ENCODE measurements at places on chromosomes 12 and 14.

DNA sequence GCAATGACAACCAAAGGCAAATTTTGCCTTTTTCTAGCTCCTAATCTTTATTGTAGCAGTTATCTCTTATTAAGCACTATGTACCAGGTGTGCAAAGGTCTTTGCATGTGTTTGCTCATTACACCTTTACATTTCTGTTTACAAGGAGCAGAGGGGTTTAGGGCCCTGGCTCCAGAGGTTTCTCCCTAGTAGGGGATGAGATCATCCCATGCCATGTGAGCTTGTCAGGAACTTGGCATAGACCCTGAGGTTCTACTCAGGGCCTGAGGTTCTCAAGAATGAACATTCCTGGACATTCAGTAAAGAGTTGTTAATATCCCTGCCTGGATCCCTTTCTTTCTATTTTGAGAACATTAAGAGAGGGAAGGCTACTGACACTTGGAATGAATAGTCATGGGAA lies 292.0 kb downstream of the RPAP3 start:
- DNase-seq = no peak

- DNase-seq = no peak
These were observed 585.5 kb upstream of the ATXN7L3B start for GRCh38 chr12:73951956-73952703.

DNA sequence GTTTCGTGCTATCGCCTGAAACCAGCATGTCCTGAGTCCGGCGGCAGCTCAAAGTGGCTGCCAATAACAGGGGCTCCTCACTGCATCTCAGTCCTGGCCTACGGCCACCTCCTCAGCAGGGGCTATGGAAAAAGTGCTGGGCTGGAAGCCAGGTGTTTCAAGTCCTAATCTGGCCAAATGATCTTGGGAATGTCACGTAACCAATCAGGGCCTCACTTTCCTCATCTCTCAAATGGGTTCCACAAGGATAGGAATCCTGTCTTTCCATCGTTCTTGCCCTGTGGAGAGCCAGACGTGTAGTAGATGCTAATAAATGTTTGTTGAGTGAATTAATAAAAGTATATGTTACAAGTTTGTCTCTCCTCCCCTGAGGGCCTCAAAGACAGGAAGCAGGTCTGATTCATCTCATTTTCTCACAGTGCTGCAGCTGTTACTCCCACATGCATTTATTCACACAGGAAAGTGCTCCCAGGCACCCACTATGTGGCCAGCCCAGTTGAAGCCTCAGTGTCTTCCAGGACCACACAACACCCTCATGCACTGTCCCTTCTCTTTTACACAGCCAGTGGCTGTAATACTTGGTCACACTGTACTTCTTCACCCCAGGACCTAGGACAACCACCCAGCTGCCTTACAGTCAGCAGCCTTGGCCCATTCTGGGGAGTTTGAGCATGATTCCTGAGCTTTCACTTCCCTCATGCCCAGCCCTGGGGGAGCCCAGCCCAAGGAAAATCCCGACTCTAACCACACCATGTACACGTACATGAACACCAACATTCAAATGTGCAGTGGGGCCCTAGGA lies 5.0 kb downstream of the CMKLR1 start:
- peak; percentile 14 for DNase-seq

DNA sequence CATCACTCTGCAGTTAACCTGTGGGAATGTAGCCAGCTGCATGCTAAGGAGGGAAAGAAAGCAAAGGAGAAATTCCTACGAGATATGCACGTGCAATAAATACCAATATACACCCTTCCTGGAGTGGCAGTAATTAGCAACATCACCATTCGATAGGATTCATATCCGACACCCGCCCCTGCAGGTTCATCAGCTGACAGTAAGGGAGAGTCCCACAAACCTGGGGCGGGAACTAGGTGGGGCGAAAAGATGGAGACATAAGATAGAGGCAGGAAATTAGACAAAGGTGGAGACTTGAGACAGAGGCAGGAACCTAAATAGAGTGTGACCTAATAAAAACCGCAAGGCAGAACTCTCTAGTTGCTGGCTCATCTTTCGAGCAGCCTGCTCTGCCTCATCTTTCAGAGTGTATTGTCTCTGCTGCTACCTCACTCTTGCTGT lies 51.6 kb downstream of the PLEKHG3 start:
- peak; percentile 75 for DNase-seq

DNA sequence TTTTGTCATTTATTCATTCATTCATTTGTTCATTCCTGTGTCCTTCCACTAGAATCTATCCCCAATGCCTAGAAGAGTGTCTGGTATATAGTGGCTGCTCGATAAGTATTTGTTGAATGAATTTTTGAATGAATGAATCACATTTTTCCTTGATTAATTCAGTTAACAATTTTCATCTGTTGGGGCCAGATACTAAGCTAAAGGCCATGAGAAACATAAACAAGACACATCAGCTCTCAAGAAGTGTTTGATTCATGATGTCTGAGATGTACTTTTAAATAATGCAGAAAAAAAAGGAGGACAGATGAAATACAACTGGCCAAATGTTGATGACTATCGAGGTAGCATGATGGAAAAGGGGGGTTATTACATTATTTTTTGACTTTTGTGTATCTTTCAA lies 48.1 kb upstream of the TMED10 start:
- no peak for DNase-seq

DNA sequence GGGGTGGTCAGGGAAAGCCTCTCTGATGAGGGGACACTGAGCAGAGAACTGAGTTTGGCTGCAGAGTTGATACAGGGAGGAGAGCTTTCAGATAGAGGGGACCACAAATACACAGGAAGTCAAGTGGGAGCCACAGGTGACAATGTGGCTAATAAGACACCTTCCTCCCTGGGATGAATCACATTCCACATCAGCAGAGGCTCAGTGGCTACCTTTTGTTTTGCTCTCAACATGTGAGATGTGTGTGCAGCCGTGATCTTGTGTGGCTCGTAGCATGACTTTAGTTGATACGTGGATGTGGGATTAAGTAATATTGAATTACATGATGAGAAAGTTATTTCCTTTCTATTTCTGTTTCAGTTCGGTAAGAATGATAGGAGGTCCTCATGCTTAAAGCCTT lies 7.5 kb downstream of the CRADD start:
- DNase-seq = no peak

DNA sequence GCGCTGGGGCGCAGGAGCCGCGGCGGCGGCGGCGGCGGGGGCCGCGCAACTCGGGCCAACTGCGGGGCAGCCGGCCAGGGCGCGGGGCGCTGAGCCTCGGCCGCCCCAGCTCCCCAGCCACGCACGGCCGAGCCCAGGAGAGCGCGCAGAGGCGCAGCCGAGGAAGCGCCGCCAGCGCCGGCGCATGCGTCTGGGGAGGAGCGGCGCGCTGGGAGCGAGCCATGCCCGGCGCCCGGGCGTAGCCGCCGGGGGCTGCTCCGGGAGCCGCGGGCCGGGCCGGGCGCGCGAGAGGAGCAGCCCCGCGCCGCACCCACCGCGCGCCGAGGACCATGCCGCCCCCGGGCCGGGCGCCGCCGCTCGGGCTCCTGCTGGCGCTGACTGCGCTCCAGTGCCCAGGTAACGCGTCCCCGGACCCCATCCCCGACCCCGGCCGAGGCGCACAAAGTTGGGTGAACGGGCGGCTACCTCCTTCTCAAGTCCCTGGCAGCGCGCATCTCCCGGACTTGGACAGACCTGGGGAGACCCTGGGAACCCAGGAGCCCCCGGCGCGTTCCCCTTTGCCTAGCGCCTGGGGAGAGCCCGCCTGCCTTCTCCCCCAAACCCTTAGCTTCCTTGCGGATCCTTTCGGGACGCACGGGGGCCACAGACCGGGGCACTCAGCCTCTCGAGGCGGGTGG lies 121.4 kb downstream of the AACS start:
- no peak for DNase-seq
